ENCODE measurements at places on chromosomes 11 and 22.
A peak's percentile ranks its signal among the peaks of the same experiment; 100 is the strongest.

DNA sequence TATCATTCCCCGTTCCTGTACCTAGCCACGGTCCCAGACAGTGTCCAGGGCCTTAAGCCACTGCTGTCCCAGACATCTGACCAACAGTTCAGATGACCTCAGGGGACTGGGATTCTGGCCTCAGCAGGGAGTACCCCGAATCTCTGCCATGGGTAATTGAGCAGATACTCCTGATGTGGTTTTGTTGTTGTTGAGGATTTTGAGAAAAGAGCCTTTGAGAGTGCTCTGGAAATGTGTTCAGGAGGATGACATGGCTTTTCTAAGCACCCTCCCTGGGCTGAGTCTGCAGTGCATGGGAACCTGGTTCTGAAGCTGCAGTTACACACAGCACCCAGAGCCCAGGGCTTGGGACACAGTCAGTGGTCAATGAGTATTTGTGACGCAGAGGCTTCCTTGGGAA lies 30.4 kb downstream of the ADAMTS15 start:
- DNase-seq, result no peak

DNA sequence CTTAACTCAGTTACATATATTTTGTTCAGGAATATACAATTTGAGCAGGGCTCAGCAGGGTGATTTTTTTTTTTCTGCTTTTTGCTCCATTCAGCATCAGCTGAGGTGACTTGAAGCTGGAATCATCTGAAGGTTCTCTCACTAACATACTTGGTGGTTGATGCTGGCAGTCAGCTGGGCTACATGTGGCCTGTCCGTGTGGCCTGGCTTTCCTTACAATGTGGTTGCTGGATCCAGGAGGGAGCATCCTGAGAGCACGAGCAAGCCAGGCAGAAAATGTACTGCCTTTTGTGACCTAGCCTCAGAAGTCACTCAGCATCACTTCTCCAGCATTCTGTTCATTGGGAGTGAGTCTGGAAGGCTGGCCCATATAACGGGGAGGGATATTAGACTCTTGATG lies 151.6 kb upstream of the E2F8 start:
- DNase-seq, result no peak

DNA sequence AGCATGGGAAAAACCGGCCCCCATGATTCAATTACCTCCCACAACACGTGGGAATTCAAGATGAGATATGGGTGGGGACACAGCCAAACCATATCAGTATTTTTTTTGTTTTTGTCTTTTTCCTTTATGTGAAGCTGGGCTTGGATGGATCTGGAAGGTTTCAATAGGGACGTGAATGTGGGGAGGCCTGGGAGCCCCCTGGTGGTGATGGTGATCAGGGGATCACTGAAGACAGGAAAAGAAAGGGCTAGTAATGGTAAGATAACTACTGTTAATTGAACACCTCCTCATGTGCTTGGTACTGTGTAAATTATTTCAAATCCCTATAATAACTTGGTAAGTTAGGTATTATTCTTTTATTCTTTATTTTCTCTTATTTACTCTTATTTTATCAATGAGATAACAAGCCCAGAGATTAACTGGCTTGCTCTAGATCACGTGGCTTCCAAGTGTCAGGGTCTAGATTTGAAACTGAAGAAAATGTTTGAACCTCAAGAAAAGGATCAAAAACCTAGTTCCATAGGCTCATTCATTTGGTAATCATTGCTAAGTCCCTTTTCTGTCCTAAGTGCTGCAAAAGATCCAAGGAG lies 364.2 kb downstream of the TENM4 start:
- peak; percentile 66 for DNase-seq

DNA sequence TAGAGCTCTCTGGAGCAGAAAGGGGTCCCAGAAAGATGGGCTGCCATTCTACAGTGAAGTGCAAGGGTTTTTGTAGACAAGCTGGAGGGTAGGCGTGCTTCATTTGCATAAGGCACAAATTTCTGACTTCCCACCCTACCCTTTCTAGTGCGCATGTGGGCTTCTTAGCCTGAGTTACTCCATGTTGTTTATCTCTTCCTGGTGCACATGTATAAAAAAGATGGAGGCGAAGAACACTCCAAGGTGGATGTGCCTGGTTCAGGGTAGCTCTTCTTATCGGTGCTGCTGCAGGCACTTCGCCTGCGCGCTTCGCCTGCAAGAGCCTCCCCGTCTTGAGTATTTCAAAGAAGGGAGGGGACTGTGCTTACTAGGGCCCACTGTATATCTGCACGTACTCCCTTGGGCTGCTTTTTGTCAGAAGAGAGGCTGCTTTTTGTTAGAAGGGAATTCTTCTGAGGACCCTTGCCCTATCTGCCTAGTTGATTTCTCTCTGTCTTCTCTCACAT lies 1047.3 kb upstream of the CNTN5 start:
- DNase-seq, result no peak

- DNase-seq, result no peak
Observed at GRCh38 chr11:119192111-119192510, 6.8 kb downstream of the NHERF4 start.

GRCh38 chr22:42688241-42689211 lies 32.1 kb downstream of the A4GALT start:
- peak; percentile 81 for DNase-seq

- peak; percentile 78 for DNase-seq
Observed at GRCh38 chr11:20158597-20159257, 1.5 kb downstream of the DBX1 start.

DNA sequence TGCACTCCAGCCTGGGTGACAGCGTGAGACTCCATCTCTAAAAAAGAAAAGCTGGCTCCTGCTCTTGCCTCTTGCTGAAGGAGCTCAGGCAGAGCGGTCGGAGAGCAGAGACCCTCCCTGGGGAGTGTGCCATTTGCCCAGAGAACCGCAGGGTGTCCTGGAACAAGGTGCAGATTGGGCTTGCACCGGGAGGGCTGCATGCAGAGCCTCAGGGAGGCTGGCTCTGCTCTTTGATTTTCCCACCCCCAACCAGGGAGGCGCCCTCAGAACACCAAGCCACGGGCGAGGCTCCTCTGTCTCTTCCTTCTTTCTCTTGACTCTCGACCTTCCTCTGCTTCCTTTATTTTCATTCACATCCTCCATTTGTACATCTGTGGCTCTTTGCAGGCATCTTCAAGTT lies 889.1 kb downstream of the OPCML start:
- DNase-seq, result no peak

DNA sequence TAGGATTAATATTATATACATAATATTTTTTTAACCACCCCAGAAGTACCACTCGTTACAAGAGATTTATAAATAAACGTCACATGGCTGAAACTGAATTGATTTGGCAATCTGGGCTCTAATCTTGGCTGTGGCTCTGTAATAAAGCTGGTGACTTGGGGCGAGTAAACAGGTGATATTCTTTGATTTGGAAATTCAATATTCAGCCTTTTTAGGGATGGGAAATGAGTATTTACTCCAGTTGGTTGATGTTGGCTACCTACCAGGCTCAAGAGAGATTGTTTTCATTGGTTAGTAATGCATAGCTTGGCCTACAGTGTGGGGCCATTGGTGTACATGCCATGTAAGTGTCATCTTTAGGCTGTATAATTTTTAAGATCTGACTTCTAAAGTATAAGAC lies 117.7 kb upstream of the SORL1-AS1 start:
- DNase-seq, result no peak

DNA sequence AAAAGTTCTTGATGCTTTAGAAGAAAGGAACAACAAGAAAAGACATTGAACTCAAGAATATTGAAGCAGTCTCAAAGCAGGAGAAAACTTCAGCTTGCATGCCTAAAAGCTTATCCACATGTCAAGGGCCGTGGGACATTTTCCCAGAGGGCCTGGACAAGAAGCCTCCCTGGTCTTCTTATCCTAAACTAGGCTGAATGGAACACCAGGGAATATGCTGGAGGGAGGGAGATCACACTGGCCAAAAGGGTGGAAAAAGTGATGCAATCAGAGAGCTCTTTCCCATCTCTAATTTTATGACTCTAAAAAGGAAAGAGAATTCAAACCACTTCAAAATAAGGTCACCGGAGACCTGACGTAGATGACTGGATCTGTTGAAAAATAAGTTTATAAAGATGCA lies 107.2 kb downstream of the MPPED2 start:
- DNase-seq, result no peak

- DNase-seq, result no peak
Observed at GRCh38 chr11:121958971-121959325, 157.1 kb downstream of the BLID start.

- DNase-seq, result no peak
Observed at GRCh38 chr11:11513422-11513821, 108.4 kb downstream of the GALNT18 start.

DNA sequence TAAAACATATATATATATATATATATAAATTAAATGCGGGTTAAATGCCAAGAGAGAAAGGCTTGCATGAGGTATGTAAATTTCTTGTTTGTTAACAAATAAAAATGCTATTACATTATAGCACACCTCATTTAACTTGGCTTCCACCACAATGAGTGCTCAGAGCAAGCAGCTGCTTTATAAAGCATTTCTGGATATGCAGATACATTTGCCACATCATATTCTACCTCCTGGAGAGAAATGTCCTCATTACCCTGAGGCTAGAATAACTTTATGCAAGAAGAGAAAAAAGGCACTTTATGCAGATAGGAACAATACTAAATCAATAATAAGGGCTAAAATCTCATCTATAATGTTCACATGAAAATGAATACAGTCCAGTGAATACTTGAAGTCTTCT lies 181.7 kb upstream of the CCDC90B start:
- DNase-seq, result no peak

- no peak for DNase-seq
Observed at GRCh38 chr22:44312766-44313165, at the start of gene SHISAL1. SHISAL1 (minus strand) TSS chr22:44312951; CDS start chr22:44300945, 12,006 bp downstream.

DNA sequence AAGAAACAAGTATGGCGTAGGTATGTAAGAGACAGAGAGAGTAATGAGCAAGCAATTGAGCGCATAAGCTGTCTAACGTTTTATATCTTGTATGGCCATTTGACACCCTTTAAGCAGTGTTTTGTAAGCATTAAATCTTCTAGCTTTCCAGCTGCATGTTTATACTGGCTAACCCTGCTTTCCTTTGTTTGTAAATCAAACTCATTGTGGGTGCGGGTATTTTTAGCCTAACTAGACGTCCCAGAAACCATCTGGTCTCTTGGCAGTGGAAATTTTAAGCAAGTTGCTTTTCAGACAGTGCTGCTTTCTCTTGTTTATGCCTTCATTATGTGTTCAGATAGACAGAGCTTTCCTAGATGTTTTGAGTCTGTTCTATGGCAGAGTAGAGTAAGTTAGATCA lies 73.5 kb downstream of the RNF169 start:
- DNase-seq, result no peak

GRCh38 chr11:28984231-28984630 lies 876.0 kb downstream of the METTL15 start:
- DNase-seq, result no peak

DNA sequence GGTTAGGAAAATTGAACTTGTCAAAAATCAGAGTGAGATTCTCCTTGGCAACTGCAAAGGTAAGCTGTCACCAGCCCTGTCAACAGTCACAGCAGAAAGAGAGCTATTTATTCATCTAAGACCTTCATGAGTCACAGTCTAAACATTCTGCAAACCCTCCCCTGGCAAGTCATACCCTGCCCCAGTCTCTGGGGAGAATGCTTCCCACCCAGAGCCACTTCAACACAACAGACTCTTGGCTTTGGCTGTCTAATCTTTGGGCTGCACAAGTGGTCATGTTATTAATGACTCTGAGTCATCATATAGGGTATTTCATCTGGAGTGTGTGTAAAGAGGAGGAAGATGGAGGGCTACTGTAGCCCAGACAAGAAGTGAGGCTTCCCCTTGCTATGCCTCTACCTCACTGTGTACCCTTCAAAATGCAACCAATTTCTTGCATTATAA lies 153.4 kb downstream of the CCDC34 start:
- DNase-seq, result no peak

GRCh38 chr11:126416542-126417090 lies 61.1 kb downstream of the ST3GAL4 start:
- DNase-seq, result peak; percentile 98

DNA sequence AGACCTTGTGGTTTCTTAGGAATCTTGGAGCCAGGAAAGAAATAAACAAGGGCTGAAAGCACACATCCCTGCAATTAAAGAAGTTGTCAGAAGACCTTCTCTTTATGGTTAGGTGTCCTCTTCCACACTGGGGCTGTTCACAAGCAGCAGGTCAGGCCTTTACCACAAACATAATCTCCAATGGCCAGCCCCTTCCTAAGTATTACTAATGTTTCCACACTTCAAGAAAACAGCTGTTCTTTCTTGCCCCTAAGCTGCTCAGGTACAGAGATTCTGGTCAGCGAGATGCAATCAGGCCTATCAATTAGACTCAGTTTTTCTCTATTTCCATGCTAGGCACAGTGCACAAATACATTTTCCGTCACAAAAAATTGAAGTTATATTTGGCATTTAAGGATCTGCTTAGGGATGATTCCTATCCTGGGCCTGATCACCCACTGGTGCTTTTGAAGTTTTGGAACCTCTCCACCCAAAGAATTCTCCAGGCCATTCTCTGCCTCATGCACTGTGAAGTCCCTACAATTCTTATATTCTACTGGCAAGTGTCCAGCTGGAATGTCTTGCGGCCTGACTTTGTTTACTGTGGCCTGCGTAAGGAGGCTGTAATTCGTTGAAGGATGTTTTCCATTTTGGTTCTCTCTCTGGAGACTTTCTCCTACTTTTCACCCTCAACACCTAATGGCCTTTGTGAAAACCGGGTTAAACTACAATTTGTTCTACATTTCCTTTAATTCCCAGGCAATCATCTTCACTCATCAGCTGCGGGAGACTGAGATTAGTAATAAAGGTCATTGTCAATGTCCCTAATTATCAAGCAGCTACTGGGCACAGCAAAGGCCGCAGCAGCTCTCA lies 5.1 kb downstream of the PRAME start:
- no peak for DNase-seq

DNA sequence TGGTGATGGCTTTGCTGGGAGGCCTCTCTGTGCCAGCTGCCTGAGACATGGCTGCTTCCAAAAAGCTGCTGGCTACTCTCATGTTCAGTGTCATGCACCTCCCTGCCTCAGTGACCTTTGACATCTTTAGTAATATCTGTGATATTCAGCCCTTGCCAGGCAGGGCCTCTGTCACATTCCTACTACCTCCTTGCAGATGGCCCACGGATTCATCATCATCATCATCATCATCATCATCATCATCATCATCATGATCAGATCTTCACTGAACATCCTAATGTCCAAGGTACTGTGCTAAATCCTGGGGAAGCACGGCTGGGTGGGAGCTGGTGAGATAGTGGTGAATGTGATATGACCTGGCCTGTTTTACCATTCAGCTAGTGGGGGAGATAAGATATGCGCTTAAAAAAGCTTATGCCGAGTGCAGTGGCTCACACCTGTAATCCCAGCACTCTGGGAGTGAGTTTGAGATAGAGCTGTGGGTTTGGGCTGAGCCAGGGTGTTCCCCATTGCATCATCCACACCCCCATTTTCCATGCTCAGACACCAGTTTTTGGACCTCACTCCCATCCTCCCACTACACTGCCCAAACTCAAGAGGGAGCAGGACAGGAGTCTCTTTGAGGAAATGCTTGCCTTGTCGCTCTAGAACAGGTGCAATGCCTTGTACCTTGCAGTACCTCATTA lies 17.1 kb upstream of the TMPRSS13 start:
- DNase-seq, result no peak
